ENCODE measurements at places on chromosomes 5 and 9.

DNA sequence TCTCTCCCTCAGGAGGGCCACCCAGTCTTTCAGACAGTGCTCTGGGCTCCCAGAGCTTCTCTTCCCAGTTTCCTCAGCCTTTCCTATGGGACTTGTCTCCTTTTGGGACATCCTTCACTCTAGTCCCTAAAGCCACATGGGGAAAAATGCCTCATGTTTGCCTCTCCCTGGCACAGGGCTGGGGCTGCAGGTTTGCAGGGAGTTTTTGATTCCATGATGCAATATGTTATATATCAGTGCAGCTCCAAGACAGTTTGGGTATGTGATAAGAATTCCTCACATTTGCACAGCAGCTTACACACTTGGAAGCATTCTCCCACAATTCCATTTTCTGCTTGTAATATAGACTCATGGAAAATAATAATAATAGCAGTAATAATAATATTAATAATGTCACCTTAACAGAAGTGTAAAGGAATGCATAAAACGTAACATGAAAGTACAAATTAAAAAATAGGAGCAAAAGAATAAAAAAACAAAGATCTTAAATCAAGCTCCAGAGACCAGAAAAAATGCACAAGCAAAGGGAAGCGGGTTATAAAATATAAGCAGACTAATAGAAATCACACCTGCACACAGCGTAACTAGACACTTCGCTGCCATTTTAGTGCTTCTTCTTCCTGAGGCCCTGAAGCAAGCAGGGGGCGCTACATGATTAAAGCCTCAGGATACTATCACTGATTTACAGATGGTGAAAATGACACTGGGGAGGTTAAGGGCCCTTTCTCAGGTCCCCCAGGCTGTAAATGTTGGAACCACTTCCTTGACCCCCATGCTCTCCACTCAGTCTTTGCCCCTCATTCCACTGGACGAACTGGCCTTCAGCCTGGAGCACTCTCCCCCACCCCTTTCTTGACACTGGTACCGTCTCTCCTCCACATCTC, 70.0 kb upstream of the IL17B start:
- DNase-seq, result peak; percentile 67

GRCh38 chr9:130186839-130187522, 14.8 kb downstream of the NCS1 start:
- DNase-seq, result peak; percentile 92

DNA sequence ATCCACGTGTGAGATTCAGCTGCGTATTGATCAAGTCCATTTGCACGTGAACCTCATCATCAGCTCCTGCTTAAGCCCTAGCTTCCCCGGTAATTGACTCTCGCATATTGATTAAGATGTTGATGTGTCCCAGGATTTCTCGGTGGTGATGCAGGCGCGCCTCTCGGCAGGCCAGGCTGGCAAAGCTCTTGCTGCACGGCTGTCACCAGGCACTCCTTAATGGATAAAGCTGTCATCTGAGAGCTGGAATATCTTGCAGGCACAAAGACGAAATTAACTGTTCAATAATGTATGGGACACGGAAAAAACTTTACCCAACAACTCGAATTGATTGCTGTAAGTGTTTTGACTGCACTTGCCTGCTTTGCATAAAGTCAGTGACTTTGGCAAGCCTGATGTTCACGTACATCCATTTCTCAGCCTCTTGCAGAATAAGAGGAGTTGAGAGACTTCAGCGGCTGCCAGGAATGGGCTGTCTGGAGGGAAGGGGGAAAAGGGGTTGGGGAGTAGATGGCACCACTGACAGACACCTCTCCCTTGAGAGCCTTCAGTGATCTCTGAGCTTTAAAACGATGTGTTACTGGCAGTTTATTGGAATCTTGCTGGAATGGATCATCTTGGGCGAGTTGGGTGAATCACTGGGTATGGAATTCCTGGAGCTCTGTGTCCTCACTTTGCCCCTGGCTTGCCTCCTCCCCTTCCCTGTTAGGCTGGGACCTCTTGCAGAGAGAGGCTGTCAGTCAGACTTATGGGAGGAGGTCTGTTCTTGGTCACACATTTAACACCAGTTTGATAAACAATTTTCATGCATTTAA, 650.3 kb downstream of the CCDC171 start:
- no peak for DNase-seq

DNA sequence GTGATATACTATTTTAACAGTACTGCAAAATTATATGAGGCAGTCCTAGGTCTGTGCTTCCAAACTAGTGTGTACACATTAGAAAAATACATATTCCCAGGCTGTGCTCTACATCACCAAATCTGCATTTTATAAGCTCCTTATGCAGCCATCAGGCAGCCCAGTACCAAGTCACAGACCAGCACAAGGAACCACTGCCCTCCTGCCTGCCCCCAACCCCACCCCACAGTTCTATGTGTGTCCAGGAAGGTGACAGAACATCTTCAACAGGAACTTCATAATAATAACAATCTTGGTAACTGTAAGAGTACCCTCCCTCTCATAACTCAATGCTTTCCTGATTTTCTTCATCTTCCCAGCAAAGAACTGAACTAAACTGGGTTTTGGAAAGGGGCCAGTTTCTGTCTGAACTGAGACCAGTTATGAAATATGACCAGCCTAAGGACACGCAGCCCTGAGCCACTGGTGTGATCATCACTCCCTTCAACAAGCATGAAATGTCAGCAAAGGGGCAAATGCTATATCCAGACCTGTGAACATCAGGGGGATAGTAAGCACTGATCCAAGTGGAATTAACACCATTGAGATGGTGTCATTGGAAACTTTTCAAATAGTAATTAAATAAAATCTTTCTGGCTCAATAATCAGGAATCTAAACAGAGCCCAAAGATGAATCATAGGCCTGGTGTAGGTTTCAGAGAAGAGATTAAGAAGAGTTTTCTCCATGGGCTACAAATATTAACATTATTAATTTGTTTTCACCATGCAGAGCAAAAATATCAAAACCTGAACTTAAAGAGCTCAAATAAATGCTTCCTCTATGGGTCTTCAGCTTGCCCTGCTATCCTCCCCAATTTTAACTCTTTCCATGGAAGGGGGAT, 82.1 kb downstream of the DPYSL3 start:
- no peak for DNase-seq

GRCh38 chr5:56825222-56825824, 10.0 kb downstream of the MAP3K1 start:
- peak; percentile 19 for DNase-seq

- no peak for DNase-seq
Observed at GRCh38 chr5:88876714-88877113, 6.3 kb downstream of the MEF2C start.

- peak; percentile 19 for DNase-seq
Observed at GRCh38 chr9:12847561-12847960, 72.7 kb downstream of the LURAP1L start.

DNA sequence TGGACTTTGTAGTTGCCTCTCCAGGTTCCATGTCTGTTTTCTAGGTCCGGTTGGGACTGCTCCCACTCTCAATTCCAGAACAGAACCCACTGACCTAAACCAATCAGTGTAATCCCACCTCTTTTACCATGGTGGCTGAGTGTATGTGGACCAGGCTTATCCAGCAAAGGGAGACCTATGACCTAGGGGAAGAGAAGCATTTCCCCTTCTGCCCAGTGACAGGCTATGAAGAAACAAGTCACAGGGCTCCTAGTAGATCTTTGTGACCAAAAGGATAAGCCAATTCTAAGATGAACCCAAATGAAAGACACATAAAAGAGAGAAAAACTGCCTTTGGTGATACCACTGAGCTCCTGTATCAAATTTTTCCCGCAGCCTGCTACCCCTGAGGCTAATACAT, 6.3 kb downstream of the NMRK1 start:
- DNase-seq, result no peak

GRCh38 chr9:81717747-81718077, 28.4 kb upstream of the TLE1 start:
- DNase-seq, result peak; percentile 7
